ENCODE measurements at places on chromosomes 5 and 9. TPM values are rescaled to one million over a fixed set of nuclear protein-coding genes. Genes with fewer than 3 reads are reported as not detected.
A peak's percentile ranks its signal among the peaks of the same experiment; 100 is the strongest.

The TOMM5 gene
- total RNA-seq = 159 TPM

DNA sequence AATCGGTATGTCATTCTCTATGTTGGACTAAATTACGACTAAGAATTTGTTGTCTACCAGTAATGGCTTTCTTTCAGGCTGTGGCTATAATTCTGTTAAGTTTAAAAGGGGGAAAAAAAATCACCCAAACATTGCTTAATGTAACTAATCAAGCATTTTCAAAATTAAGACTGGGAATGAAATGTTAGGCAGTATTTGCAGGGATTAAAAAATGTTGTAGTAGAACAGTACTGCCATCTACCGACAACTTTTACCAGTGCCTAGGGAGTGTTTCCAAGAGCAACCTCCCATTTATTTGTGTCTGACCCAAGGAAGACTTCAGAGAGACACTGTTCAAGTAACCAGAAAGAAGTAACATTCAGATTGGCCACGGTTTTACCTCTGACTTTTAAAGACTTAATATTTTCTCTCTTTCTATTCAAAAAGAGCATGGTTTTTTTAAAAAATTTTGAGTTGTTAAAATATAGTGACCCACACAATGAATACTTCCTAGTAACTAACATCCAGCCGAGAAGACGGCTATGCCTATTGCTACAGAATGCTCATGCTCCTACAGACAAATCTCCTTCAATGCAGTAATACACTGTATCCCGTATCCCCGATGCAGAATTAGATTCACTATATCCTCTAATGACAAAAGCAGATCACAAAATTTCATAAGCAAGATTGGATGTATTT is 92.4 kb downstream of the ARL15 start:
- peaks cover 7% of the 10 kb centered on the region for H3K27me3 ChIP-seq
- H3K4me3 ChIP-seq = no peak overlapping the region
- no peak overlapping the region for H3K27ac ChIP-seq
- H3K36me3 ChIP-seq = no peaks in the 10 kb centered on the region
- peak; percentile 45 for DNase-seq

DNA sequence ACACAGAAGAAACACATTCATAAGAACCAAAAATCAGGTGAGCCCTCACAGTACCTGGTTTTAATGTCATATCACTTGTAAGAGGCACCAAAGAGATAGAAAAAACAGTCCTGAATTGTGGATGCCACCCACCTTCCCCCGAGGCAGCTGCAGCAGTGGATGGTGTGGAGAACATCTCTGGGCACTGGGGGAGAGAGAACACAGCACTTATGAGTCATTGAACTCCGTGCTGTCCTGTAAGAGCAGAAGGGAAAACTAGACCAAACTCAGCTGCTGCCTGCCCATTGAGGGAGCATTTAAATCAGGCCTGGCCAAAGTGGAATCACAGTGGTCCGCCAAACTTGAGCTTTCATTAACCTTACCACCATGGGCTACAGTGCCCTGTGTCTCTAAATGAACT is 296.2 kb downstream of the SPATA31D1 start:
- H3K27ac ChIP-seq = no peak overlapping the region
- H3K27me3 ChIP-seq = no peaks in the 10 kb centered on the region
- H3K4me1 ChIP-seq = no peaks in the 10 kb centered on the region

GRCh38 chr5:141250576-141250975 is 5.4 kb downstream of the PCDHB15 start:
- DNase-seq = no peak
- H3K4me1 ChIP-seq = no peaks in the 10 kb centered on the region
- no peaks in the 10 kb centered on the region for H3K27me3 ChIP-seq
- no peak overlapping the region for H3K4me3 ChIP-seq

The PTGDS gene
- total RNA-seq = not detected

GRCh38 chr9:99118782-99119466 is 14.0 kb downstream of the TGFBR1 start:
- H3K36me3 ChIP-seq = peaks cover 3% of the 10 kb centered on the region
- no peak overlapping the region for H3K4me3 ChIP-seq
- no peaks in the 10 kb centered on the region for H3K27me3 ChIP-seq
- DNase-seq = no peak
- no peak overlapping the region for H3K27ac ChIP-seq

GRCh38 chr9:133822430-133823065 is 84.4 kb upstream of the SARDH start:
- peak overlapping the region; percentile 19 for H3K4me3 ChIP-seq
- peaks cover 37% of the 10 kb centered on the region for H3K4me1 ChIP-seq
- H3K27me3 ChIP-seq = no peaks in the 10 kb centered on the region
- H3K36me3 ChIP-seq = peaks cover 10% of the 10 kb centered on the region
- peak overlapping the region; percentile 61 for H3K27ac ChIP-seq
- DNase-seq = no peak

DNA sequence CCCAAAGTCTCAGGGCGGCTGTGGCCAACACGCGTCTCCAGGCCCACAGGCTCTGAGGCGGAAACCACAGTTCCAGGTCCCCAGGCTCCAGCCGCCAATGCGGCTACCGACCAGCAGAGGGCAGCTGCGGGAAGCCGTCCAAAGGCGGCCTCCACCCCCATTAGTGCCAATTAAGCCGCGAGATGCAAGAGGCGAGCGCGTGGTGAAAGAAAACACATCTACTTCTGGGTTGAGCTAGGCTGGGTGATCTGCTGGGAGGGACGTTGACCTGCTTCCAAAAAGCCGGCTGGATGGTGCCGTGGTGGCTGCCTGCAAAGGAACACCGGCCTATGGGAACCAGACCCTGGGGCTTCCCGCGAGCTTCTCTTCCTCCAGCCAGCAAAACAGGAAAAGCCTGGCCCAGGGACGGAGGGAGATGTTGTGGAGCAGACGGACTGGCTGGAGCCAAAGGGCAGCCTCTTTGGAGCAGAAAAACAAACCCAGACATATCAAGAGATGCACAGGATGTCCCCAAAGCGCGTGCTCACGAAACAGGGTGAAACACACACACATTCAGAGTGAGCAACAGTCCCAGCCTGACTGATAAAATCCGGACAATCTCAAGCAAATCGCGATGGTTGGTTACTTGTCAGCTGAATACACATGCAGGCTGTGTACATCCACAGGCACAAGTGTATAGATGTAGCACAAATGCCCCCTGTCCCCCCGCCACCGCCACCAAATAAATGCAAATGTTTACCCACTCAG is 187.1 kb upstream of the BRINP1 start:
- peaks cover 8% of the 10 kb centered on the region for H3K4me1 ChIP-seq
- H3K27me3 ChIP-seq = peaks cover 25% of the 10 kb centered on the region
- DNase-seq = peak; percentile 83
- no peak overlapping the region for H3K27ac ChIP-seq
- no peaks in the 10 kb centered on the region for H3K36me3 ChIP-seq

- DNase-seq = no peak
- no peak overlapping the region for H3K27ac ChIP-seq
- peaks cover 16% of the 10 kb centered on the region for H3K4me1 ChIP-seq
- no peaks in the 10 kb centered on the region for H3K36me3 ChIP-seq
These were observed 22.8 kb upstream of the LPCAT1 start for GRCh38 chr5:1546556-1546955.

The MIER3 gene
- total RNA-seq = 44.7 TPM
